ENCODE measurements at places on chromosomes 12 and 14.

DNA sequence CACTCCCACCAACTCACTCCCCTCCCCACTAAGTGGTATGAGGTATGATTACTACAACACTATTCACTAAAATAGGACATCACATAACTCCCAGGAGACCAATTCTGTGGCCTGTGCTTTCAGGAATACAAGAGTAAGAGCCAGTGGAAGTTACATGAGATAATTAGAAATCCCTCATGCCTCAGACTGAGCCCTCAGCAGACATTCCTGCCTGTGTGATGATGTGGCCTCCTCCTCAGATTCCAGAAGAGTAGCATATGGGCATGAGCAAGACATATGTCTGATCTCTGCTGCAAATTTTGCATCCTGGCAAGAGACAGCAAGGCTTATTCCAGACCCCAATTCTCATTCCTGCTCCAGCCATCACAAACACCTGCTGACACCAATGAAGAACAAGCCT is 46.0 kb upstream of the BMP4 start:
- no peak for DNase-seq

- DNase-seq: no peak
Observed at GRCh38 chr12:39127401-39127800, 222.0 kb upstream of the CPNE8 start.

DNA sequence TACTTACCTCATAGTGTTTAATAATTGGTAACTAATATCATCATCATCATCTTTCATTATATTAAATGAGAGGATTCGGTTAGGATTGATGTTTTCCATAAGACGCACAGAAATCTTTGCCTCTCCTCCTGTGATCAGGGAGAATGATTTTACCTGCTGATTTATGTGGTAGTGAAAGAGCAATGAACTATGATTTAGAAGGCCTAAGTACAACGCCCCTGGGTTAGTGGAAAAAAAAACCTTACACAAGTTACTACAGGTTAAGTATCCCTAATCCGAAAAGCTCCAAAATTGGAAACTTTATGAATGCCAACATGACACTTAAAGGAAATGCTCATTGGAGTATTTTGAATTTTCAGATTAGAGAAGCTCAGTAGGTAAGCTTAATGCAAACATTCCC is 55.8 kb downstream of the ARID2 start:
- DNase-seq: no peak

DNA sequence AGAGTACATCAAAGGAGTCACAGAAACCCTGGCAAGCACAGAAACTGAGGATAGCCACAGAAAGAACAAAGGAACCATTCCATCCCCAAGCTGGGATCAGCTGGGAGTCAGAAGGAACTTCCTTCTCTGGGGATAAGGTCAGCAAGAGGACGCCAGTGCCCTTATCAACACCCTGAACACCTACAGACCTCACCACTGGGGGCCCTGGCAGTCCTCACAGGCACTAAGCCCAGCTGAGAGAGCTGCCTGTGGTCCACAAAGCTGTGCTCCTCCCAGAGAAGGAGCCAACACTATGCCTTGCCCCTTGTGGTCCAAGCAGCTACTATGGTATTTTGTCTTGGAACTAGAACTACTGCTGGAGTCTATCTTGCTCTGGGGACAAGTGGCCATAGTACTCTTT is 171.1 kb upstream of the CCDC196 start:
- DNase-seq: no peak

- DNase-seq: no peak
Observed at GRCh38 chr14:96135285-96135684, 69.4 kb upstream of the BDKRB2 start.

DNA sequence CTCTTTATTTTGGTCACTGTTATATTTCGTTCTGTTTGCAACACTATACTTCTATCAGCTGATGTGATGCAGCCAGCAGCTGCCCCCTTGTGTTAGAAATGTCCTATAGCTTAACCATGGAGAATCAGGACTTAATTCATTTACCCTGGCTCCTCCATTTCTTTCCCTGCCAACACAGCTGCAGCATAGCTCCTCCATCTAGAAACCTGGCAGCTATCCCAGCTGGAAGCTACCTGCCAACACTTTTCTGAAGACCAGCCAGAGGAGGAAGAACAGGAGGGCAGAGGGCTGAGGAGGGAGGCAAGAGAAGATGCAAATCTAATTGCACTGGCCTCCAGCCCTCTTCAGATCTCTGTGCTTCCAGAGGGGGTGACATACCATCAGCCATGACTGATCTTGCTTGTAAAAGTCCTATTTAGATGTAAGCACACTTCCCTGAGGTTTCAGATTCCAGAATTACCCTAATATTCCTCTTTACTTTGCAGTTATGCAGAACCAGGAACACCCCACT is 156.8 kb upstream of the TMEM260 start:
- peak; percentile 10 for DNase-seq

GRCh38 chr12:33357181-33357580 is 82.4 kb downstream of the SYT10 start:
- DNase-seq: no peak

- DNase-seq: no peak
Observed at GRCh38 chr12:62712681-62713573, 222.0 kb downstream of the PPM1H start.

DNA sequence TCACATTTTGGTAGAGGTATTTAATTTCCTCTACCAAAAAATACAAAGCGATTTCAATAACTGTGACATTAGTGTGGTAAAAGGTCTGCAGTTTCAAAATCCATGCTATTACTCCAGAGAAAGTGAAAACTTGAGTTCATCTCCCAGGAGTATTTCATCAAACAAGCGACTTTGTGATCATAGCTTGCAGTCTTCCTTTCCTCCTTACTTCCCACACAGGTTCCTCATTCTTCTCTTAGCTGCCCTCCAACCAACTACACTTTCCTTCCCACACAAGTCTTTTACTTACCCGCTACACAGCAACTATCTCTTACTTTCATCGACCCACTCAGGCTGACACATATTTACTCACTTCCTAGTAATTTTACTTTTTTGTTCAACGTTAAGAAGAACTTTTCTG is 413.4 kb upstream of the USP15 start:
- no peak for DNase-seq

- no peak for DNase-seq
Observed at GRCh38 chr12:81416571-81416970, 338.7 kb downstream of the ACSS3 start.

DNA sequence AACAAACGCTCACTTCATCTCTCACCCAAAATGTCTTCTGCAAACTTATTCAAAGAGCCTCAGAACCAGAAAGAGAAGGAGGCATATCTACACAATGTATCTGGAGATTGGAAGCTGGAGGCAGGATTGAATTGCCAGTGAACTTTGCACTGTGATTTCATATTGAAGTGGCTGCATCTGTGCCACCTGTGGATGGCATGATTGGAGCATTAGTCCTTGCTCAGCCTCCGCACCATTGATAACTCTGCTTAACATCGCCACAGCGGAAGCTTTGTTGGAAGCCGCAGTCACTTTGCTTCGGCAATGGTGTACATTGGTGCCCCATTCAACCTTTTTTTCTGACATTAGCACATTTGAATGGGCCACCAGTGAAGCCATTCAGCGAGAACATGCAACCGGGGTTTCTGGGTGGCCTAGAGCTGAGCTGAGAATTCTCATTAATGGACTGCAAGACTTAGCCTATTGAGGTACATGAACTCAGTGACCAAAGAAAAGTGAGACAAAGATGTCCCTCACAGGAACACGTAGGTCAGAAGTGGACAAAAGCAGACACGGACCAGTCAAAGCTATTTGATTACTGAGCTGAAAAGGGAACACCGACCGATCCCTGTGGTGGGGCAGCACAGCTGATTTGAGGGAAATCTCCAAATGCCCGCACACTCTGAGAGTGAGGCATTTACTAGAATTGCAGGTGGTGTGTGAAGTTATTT is 130.4 kb downstream of the BRMS1L start:
- DNase-seq: no peak

DNA sequence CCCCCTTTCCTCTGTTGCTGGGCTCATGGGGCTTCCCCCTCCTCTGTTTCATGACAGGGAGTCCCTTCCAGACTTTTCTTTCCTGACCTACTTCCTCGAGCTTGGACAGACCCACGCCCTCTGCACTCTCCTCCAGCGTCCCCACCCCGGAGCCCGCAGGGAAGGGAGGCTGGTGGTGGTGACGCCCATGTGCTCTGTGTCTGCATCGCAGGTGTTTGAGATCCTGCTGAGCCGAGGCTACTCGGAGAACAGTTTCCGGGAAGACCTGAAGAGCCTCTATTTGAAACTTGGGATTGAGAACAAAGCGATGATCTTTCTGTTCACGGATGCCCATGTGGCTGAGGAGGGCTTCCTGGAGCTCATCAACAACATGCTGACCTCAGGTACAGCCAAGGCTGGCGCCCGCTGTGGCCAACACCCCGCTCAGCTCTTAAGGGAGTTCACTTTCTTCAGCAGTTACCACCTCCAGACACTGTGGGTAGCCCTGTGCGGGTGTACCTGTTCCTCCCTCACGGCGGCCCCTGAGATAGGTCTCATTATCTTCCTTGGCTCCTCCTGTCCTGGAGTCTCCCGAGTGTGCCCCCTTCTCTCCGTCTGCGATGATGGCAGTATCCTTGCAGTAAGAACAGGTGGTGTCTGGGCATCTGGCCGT is 85.6 kb downstream of the CCDC92 start:
- no peak for DNase-seq

GRCh38 chr12:44582521-44582920 is 293.6 kb downstream of the NELL2 start:
- DNase-seq: no peak

DNA sequence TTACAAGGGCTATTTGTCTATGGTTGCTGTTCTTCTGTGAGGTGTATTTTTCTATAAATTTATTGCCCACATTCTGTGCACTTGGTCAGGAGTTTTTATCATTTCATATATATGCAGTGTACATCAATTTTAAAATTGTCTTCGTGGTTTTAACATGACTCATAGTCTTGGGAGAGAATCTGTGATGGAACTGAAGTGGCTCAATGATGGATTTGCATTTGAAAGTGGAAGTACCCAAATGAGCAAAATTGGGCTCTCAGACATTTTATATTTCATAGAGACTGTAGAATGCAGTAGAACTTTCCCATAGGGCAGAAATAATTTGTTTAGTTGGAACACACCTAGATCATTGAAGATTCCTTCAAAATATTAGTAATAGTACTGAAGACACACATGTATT is 1.9 kb upstream of the SCFD1 start:
- no peak for DNase-seq

GRCh38 chr14:39140170-39140569 is 26.0 kb downstream of the GEMIN2 start:
- no peak for DNase-seq

DNA sequence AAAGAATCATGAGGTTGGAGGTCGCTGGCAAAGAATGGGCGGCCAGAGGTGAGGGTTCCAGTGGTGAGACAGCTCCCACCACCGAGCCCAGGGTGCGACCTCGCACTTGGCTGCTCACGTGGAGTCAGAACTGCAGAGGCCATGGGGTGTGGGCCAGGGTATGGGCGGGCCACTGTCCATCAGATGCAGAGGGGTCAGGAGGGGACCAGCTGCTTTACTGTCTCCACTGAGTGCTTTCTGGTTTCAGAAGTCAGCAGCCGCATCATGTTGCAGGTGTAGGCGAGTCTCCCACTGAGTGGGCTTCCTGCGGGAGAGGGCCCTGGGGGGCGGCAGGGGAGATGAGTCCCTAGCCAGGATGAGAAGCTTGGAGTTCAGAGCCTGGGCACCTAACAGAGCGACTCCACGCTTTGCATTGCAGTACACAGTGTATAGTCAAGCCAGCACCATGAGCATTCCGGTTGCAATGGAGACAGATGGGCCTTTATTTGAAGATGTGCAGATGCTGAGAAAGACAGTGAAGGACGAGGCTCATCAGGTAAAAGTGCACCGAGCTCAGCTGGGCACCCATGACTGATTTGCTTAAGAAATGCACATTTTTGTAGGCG is 46.9 kb upstream of the DYNC1H1 start:
- DNase-seq: no peak

DNA sequence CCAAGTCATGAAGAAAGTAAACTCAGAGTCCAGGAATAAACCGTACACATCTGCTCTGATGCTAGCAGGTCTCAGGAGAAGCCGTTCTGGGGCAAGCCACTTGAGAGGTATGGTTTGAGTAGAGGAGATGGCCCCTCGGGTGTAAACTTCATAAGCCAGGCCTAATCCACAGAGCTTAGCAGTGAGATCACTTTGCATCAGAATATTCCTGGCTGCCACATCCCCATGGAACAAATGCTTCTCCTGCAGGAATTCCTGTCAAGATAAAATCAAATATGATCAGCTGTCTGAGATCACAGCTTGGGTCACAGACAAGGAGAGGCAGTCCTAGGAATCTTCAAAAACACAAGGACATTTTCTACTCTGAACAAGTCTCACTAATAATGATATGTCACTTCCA is 11.2 kb upstream of the MAGOHB start:
- DNase-seq: no peak

GRCh38 chr14:68143341-68143841 is 323.8 kb downstream of the RAD51B start:
- no peak for DNase-seq

GRCh38 chr14:54675236-54676128 is 108.6 kb downstream of the SAMD4A start:
- no peak for DNase-seq

DNA sequence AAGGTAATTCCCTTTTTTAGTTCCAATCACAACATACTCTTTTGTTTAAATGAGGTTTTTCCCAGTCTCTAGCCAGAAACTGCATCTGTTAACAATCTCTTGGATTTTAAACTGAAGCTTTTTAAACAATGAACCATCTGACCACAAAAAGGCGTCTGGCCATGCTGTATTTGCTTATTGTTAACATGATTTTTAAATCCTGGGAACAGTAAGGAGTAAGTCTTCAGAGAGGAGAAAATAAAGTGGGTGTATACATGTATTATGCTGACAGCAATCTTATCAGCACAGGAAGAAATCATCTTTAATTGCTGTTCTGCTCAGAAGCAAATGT is 106.2 kb downstream of the DAAM1 start:
- no peak for DNase-seq

DNA sequence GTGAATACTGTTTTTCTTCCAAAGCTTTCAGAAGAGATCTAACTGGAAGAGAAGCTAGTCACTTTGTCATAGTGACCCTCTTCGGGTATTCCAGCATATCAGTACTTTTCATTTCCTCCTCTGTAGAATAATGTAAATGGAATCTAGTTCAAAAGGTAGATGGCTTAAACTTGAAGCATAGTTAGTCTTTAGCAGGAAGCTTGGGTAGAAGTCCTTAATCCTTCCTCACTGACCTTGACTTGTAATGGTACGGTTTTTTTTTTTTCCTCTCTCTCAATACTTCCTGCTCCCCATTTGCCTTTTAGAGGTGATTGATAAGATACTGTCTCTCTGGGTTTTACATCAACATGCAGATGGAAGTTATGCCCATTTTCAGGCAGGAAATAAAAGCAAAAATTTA is 1.7 kb downstream of the FBXO34 start:
- no peak for DNase-seq

Data from CD8-positive, alpha-beta memory T cell (primary cell).